ENCODE measurements at places on chromosomes 11 and 22.

- peak; percentile 30 for DNase-seq
Measured at GRCh38 chr11:14015711-14016110, 53.2 kb downstream of the SPON1 start.

- DNase-seq: no peak
Measured at GRCh38 chr11:132062541-132062940, 692.1 kb downstream of the NTM start.

DNA sequence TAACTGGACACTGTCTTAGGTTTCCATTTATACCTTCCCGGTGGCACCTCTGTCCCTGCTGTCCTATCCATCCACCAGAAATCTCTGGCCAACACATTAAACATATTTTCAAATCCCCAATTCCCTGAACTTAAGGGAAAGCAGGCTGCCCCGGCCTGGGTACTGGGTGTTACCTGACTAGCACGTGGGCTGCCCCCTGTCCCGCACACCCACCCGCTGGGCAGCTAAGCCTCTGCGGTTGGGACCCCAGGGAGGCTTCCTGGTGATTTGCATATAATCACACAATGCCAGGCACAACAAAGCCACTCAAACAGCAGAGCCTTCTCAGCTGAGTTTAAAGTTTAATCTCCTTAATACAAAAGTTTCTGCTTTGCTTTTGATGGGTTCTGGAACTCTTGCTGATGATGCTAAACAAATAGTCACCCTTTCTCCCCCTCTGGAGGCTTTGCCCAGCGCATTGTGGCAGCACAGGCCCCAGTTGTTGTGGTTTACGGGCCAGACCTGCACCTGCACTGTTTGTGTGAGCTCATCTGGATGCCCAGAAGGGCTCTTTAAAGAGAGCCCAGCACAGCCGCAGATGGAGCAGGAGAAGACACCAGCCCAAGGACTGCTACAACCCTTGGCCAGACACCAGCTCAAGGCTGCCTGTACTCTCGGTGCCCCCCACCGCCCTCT lies 59.9 kb upstream of the POU2AF1 start:
- no peak for DNase-seq

GRCh38 chr22:30235687-30236170 lies 10.8 kb downstream of the LIF start:
- DNase-seq: peak; percentile 71
